ENCODE measurements at places on chromosomes 5 and 9.

- no peak for DNase-seq
These were observed 2393.0 kb upstream of the C9orf72 start for GRCh38 chr9:29966247-29966646.

- no peak for DNase-seq
These were observed 2.2 kb downstream of the GPX3 start for GRCh38 chr5:151022511-151023018.

DNA sequence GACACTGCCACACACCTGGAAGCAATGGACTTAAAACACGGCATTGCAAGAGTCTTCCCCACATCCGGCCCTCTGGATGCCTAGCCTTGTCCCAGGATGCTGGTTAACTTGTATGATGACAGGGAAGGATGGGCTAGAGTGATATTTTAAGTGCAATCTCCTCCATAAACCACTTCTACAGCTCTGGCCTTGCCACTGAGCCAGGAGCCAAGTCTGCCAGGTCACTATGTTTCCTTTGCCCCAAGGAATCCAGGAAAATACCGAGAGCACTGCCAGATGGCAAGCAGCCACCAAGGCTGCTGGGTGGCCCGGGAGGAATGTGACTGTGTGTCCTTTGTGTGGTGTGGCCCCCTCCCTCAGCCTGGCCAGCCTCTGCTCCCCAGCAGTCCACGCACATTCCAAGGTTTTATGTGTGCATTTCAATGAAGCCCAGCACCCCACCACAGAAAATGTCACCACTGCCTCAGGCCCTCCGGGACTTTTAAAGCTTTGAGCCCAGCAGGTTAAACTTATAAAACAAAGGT, 106.0 kb downstream of the FRMD3 start:
- peak; percentile 68 for DNase-seq

DNA sequence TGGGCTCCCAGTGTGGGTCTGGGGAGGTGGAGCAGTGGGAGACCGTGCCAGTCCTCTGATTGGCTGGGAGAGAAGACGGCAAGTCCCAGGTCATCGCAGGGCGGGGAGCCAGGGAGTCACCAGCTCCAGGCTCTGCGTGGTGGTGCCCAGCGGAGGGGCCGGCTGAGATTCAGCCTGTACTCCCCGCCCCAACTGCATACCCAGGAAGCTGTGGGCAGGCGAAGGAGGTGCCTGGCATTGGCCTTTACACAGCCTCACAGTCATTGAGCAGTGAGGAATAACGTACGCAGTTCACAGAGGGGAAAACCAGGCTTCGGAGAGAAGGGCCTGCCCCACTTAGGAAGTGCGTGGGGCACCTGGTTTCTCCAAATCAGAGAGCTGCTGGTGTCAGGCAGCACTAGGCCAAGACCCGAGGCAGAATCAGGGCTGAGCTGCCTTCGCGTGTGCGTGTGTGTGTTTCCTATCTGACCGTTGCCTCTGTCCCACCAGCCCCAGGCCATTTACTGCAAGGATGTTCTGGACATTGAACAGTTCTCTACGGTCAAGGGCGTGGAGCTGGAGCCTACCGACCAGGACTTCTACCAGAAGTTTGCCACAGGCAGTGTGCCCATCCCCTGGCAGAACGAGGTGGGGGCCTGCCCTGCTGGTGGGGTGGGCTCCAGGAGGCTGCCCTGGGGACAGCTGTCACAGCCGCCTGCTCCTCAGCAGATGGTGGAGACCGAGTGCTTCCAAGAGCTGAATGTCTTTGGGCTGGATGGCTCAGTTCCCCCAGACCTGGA, 6.2 kb upstream of the PRR7 start:
- DNase-seq, result no peak

DNA sequence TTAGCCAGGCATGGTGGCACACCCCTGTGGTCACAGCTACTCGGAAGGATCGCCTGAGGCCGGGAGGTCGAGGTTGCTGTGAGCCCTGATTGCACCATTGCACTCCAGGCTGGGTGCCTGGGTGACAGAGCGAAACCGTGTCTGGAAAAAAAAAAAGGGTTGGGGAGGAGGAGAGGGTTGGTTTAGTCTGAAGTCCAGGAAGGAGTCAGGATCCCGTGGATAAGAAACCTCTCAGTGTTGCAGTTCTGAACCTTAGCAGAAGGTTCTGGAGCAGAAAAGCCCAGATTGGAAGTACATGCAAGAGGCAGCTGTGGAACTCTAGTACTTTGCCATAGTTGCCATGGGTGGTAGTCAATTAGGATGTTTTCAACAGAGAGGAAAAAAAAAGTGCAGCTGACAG, 125.2 kb upstream of the CPEB4 start:
- DNase-seq, result no peak

- DNase-seq, result no peak
These were observed 19.6 kb upstream of the MAN2A1 start for GRCh38 chr5:109669991-109670706.

GRCh38 chr5:161138751-161139455, 286.9 kb upstream of the ATP10B start:
- DNase-seq, result no peak

DNA sequence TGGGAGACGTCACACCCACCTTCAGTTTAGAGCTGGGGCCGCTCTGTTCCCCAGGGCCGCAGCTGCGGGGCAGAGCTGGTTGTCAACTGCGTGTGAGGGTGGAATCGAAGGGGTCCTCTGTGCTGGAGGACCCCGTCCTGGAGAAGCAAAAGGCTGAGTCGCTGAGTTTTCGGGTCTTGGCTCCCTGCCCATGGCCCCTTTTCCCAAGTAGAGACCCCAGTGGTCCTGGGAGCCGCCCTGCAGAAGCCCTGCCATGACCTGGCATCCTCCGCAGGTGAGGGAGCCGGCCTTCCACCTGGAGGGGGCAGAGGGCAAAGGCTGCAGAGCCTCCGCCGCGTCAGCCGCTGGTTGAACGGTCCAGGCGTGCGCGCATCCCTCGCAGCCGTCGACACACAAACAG, 90.4 kb upstream of the COL5A1 start:
- no peak for DNase-seq

- no peak for DNase-seq
These were observed 85.9 kb downstream of the NTRK2 start for GRCh38 chr9:84755380-84755779.

GRCh38 chr5:133841831-133842750, 126.3 kb downstream of the C5orf15 start:
- DNase-seq, result no peak

DNA sequence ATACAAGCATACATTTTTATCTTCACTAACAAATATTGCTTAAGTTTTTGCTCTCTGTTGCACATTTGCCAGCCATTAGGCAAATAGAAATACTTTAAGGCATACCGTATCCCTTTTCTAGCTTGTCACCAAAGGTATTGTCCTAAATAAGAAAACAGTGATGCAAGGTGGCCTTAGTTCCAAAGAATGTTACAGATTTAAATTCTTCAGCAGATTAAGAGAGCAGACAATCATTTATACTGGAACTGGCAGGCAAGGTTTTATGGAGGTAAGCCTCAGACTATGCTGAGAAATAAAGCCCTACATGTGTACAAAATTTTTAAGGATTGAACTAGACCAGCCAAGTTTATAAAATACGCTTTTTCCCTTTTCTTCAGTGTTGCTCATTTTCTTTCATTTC, 247.8 kb downstream of the IZUMO3 start:
- DNase-seq, result no peak

- DNase-seq, result no peak
These were observed 53.3 kb upstream of the FAM169A start for GRCh38 chr5:74919487-74919886.

GRCh38 chr5:133423011-133423617, 189.2 kb downstream of the FSTL4 start:
- DNase-seq, result no peak

DNA sequence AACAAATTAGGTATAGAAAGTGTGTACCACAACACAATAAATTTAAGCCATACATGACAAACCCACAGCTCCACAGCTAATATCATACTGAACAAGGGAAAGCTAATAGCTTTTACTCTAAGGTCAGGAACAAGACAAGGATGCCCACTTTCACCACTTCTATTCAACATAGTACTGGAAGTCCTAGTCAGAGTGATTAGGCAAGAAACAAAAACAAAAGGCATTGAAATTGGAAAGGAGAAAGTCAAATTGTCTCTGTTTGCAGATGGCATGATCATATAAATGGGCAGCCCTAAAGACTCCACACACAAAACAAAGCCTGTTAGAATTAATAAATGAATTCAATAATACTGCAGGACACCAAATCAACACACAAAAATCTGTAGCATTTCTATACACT, 548.8 kb downstream of the CTNND2 start:
- no peak for DNase-seq

DNA sequence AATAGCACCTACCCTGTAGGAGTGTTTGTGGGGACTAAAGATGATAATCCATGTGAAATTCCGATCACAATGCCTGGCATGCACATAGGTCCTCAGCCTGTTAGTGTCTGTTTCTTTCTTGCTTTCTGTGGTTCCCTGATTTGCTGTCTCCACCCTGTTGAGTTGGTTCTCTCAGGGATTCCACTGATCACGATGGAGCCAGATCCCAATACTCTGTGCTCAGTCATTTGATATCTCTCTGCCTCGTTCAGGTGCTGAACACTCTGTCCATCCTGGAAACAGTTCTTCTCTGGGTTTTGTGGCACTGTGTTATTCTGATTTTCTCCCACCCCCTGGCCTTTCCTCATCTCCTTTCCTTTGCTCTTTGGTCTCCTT, 60.8 kb downstream of the ARHGAP26 start:
- DNase-seq, result no peak

GRCh38 chr5:181255276-181255675, 5.7 kb downstream of the TRIM52 start:
- DNase-seq, result no peak

GRCh38 chr9:124183772-124184171, 74.0 kb upstream of the NEK6 start:
- no peak for DNase-seq

- DNase-seq, result peak; percentile 70
These were observed 8.7 kb downstream of the NREP start for GRCh38 chr5:111748304-111748763.

DNA sequence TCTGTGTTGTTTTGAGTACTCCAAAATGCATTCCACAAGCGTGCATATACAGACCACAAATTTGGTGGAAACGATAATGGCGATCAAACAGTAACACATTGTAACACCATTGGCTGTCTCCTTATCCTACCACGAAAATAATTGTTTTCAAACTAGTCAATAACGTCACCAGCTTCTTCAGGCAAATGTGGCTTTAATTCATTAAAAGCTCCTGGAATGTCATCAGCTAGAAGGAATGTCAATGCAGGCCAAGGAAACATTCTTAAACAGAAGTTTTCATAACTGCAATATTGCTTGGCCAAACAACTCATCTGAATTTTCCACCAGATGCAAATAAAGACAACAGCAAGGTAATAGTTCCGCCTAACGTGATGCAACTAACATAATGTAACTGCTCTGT, 71.6 kb upstream of the XPA start:
- DNase-seq, result peak; percentile 29

- no peak for DNase-seq
These were observed 58.9 kb upstream of the ANKH start for GRCh38 chr5:14930486-14930885.

- no peak for DNase-seq
These were observed 162.8 kb upstream of the ANKH start for GRCh38 chr5:15034379-15034778.

DNA sequence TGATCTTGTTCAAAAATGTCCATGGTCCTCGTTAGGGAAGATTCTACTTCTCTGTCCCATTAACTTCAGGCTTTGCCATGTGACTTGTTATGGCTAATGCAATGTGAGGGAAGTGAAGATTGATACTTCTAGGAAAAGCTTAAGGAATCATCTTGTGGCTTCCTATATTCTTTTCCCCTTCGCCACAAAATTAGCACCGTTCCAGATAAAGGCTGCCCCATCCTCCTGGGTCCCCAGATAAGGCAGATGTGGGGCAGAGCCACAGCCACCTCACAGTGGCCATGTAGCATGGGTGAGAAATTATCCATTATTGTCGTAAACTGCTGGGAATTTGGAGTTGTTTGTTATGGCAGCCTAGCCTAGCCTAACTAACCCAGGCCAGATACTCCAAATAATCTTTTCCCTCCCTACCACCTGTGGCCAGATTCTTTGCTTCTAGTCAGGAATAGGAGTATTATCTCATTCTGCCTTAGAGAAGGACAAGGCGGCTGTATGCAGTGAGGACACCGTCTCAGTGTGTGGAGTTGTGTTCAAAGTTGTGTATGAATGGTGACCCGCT, 31.9 kb upstream of the BOD1 start:
- no peak for DNase-seq

- no peak for DNase-seq
These were observed 185.7 kb downstream of the MARCHF11 start for GRCh38 chr5:15993919-15994318.

GRCh38 chr5:23001120-23001519, 148.0 kb upstream of the CDH12 start:
- no peak for DNase-seq

DNA sequence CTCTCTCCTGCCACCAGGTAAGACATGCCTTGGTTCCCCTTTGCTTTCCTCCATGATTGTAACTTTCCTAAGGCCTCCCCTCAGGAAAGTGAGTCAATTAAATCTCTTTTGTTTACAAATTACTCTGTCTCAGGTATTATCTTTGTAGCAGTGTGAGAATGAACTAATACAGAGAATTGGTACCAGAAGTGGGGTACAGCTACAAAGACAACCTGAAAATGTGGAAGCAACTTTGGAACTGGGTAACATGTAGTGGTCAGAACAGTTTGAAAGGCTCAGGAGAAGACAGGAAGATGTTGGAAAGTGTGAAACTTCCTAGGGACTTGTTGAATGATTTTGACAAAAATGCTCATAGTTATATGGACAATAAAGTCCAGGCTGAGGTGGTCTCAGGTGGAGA, 97.2 kb downstream of the FAM170A start:
- no peak for DNase-seq

DNA sequence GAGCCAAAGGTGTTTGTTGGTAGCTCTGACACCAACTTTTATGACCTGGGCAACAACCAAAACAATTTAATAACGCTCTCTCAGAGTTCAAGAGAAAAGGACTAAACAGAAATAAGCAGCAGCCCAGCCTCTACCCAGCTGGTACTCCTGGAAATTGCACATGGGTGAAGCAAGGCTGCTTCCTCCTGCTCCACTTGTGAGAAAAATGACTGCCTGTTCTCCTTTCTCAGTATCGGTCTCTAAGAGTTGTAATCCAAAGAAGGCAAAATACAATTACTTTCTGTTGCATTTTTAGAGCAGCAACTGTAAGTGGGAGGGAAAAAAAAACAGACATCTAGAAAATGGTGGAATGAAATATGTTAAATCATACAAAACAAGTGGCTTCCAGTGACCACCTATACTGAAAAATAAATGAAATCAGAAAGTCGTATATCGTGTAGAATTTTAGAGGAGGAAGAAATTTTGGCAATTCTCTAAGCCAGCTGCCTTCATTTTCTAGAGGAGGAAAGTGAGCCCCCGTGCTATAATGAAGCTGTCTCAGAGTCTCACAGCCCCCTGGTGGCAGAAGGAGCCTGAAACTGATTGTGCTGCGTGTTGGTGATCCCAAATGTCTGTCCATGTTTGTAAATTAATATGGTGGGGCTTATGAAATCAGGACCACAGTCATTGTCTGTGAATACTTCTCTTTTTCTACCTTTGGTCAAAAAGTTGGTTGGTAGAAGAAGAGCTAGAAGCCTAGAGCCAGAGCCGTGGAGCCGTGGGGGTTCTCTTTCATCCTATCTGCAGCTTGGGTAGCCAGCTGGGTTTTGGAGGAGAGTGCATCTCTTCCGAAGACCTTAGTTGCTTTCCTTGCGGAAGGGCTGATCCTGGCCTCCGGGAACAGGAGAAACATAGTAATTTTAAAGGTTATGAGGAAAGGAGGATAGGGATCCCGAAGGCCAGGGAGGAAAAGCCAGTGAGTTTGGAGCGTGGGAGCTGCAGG, 139.9 kb downstream of the PIP5K1B start:
- DNase-seq, result no peak

All from astrocyte of the cerebellum (primary cell).